ENCODE measurements at places on chromosomes 13 and 19.

- DNase-seq, result no peak
Observed at GRCh38 chr13:49464621-49465325, 20.7 kb downstream of the SETDB2 start.

- DNase-seq, result no peak
Observed at GRCh38 chr13:50448535-50448998, 394.9 kb downstream of the DLEU7 start.

- no peak for DNase-seq
Observed at GRCh38 chr13:39245688-39246087, 207.4 kb downstream of the NHLRC3 start.

DNA sequence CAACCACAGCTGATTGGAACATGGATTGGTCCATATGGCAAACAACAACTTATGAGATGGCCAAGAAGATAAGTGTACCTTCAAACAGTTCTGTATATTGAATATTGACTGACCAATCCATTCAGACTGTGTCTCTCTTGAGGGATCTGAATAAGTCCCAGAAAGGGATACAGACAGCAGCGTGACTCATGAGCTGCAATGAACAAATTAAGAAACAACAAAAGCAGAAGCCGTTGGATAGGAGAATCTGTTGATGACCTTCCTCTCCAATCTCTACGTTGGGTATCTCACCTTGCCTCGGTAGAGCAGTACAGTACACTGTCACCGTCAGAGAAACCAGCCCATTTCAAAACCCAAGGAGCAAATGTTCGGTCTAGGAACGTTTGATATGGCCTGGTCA lies 21.3 kb downstream of the MBD3L2B start:
- no peak for DNase-seq

- DNase-seq, result no peak
Observed at GRCh38 chr19:17495639-17496296, 15.7 kb upstream of the PGLS start.

DNA sequence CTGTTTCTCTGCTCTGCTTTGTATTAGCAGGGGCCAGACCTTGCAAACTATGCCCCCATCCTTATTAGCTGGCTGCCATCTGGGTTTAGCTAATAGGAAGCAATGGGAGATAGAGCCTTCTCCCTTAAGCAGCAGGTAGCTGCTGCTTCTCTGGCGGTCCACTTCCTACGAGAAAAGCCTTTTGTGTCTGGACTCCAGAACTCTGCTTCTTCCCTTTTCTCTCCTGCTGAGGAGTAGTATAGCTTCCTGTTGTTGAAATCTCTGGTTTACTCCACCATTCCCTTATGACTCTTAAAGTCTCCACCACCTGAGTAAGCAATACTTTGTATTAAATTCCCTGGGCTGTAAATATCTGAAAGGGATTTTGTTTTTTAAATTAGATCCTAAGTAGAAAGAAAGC lies 147.1 kb downstream of the DNAJC15 start:
- no peak for DNase-seq

DNA sequence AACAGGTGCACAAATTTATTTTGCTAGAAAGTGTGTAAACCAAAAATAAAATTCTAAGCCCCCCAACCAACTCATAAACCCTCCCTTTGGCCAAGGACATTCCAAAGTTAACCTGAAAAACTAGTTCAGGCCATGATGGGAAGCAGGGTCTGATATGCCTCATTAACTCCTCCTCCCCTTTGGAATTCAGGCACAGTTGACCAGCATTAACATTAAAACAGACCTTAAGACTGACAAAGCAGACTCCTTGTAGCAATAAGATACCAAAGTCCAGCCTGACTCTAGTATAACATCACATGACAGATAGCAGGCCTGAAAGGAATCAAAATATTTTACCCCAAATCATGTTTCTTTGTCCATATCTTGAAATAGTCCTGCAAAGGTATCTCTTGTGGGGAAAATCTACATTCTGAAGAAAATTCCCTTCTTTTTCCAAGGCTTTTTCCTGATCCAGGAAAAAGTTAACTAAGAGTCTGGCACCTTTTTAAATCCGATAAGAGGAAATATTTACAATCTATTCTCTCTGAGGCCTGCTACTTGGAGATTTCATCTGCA lies 19.7 kb downstream of the NEK5 start:
- DNase-seq, result no peak

GRCh38 chr19:17755977-17756670 lies 4.8 kb downstream of the FCHO1 start:
- DNase-seq, result no peak

DNA sequence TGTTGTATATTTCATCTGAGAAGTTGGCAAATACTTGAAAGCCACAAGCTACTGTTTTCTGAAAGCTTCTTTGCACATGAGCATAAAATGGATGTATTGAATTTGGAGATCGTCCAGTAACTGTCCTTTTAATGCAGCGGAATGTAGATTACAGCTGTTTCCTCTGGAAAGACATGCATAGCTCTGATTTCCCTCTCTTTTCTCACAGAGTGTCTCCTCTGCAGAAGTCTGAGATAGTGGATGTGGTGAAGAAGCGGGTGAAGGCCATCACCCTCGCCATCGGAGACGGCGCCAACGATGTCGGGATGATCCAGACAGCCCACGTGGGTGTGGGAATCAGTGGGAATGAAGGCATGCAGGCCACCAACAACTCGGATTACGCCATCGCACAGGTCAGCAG lies 283.0 kb downstream of the SHISA2 start:
- no peak for DNase-seq

DNA sequence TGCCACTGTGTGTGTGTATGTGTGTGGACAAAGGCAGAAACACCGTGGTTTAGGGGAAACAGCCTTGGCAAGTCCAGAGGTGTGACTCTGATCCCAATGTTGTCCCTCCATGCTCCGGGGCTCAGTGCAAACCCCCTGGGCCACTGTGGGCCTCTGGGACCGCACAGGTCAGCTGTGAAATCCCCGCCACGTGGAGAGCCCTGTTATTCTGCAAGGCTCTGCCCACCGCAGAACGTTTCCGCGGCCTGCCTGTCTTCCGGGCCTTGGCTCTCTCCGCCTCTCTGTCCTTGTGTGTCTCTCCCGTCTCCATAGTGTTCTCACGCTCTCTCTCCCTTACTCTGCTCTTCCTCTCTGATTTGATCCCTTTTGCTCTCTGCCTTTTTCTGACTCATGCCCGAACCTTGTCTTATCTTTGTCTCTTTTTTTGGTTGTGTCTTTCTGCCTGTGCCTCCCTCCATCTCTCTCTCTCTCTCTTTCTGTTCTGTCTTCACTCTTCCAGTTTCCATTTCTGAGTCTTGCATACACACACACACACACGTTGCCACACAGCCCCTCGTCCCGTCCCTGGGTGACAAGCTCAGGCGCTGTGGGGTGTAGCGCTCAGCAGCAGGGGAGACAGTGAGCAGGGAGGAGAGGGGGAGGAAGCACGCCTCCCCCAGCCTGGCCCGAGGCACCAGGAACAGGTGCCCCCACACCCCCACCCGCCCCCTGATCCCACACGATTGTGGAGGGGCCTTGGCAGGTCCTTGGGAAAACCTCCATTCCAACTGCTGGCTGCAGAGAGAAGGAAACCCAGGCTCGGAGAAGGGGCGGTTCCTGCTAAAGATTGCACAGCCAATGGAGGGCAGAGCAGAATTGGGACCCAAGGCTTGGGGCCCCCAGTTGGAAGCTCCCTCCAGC lies 3.0 kb downstream of the TTYH1 start:
- DNase-seq, result no peak

DNA sequence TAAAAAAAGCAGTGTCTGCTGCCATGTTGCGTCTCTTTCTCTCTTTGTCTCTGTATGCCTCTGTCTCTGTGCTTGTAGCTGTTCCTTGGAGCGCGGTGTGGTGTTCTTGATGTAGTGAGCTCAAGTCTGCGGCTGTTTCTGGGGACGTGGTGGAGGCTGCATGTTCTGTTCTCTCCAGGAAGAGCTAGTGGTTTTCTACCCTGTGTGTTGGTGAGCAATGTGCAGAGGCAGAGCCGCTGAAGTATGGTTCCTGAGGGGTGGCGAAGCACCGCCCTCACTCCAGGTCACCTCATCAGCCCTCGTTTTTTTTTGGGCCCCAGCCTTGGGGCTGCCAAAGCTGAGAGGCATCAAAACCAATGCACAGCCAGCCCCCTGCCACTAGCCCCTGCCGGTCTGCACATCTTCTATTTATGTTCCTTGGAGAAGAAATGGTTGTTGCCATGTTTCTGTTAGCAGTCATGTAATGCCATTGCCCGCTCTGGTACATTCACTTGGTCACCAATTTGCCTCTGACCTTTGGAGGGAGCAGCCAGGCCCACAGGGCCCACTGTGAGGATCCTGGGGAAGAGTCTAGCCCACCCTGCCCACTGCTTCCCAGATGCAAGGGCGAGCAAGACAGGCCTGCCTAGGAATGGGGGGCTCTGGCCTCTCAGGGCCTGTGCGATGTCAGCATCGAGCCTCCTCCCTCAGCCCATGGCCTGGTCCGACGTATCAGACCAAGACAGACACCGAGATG lies 7.2 kb downstream of the HNRNPL start:
- no peak for DNase-seq

DNA sequence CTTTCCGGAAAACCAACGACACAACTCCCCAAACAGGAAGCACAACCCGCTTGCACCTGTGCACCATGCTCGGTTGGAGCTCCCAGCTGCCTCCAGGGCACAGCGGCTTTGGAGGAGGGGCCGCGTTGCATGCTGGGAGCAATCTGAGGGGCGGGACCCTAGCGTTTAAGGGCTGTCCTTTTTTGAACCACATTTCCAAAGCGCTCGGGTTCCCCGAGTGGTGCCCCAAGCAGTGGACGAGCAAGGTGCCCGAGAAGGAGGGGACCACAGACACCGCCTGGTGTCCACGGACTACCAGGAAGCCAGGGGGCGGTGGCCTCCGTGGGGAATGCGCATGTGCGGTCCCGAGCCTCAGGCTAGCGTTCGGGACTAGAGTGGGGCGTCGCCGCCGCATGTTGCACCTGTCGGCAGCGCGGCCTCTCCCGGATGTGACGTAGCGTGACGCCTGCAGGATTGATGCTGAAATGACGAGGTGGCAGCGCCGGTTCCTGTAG lies 11.9 kb upstream of the ZNF57 start:
- no peak for DNase-seq

- no peak for DNase-seq
Observed at GRCh38 chr13:95301183-95301967, at the start of gene ABCC4. Gene ABCC4, minus strand, starts transcription at chr13:95301451. Its CDS starts 137 bp downstream, at chr13:95301314.

DNA sequence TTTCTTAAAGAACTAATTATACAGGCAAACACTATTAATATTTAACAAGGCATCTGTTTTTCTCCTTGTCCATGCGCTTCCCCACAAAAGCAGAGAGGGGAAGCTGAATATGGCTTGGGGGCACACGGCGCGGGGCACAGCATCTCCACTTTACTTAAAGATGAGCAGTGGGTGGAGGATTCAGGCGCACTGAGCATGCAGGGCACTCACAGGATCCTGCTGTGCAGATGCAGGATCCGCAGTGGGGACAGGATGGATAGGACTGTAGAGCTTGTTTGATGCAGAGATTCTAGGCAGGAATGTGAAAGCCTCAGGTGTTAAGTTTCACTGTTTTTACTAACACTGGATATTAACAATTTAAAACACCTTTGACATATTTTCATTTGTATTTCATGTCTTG lies 43.3 kb downstream of the ATP11A start:
- no peak for DNase-seq

DNA sequence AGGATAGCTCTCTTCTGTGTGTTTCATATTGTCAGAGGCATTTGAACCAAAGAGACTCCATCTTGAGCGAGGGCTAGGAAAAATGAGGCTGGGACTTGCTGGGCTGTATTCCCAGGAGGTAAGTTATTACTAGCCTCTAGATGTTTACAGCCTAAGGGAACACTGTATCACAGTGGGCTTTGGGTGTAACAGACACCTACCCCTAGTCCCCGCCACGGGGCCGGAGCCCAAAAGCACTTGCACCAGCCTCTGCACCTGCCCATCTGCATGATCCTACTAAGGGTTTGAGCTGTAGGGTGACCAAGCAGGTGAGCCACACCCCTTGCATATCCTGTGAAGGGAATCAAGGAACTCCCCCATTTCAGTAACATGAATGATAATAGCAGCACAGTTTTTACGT lies 1972.2 kb downstream of the OLFM4 start:
- no peak for DNase-seq

- no peak for DNase-seq
Observed at GRCh38 chr19:5877427-5877826, 7.1 kb upstream of the FUT5 start.

GRCh38 chr13:75197803-75198202 lies 284.2 kb downstream of the TBC1D4 start:
- DNase-seq, result no peak

DNA sequence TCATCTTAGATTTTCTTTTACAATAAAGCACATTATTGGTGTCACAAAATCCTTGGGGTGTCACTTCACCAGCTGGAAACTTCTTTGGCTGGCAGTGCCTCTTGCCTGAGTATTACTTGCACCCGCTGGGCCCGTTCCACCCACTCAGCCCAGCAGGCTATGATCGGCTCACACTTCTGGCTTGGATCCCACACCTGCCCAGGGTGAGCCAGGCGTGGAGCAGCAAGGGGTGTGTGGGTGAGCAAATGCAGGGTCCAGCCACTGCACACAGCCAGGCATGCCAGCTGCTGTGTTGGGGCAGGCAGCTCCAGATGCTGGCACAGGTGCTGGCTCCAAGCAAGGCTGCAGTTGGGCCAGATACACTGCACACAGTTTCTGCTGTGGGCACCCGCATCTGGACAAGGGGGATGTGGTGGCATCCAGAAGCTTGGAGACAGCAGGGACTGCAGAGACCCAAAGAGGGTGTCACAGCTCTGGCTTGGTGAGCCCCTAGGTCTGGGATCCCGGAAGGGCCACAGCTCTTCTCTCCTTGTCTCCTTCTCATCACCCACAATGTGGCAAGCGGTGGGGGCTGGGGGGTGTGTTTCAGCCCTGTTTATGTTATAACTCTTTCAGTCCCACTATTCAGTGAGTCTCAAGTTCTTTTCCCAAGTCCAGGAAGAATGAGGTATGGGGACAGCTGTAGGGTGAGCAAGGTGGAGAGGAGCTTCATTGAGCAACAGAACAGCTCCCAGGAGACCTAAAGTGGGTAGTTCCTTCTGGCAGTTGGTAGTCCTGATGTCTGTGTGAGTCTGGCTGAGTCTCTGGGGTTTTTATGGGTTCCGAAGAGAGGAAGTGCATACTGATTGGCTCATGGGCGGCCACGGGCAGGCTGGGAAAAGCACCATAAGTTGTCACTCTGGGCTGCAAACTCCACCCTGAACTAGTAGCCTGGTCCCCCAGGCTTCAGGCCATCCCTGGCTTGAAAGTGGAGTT lies 25.3 kb upstream of the TBC1D4 start:
- DNase-seq, result no peak

Measured in cortex of kidney (tissue), 1 donor.